Activated CD4-positive, alpha-beta T cell treated with anti-CD3 and anti-CD28 coated beads for 36 hours (primary cell): ENCODE measurements at places on chromosomes 12 and 14. TPM values are rescaled to one million over a fixed set of nuclear protein-coding genes. Genes with fewer than 3 reads are reported as not detected.

SLCO1B1 gene
- total RNA-seq = not detected

PLEKHH1 gene
- 5.7 TPM for total RNA-seq

AHNAK2 gene
- 0.07 TPM for total RNA-seq

MFAP5 gene
- not detected for total RNA-seq

ANKRD33 gene
- total RNA-seq = not detected

EIF2S3B gene
- total RNA-seq = 1.8 TPM

DERA gene
- 35.7 TPM for total RNA-seq

EPYC gene
- not detected for total RNA-seq

PROX2 gene
- 0.23 TPM for total RNA-seq

SLCO1C1 gene
- total RNA-seq = not detected

- DNase-seq = no peak
Measured at GRCh38 chr12:124231980-124232653, 62.8 kb upstream of the RFLNA start.

DNA sequence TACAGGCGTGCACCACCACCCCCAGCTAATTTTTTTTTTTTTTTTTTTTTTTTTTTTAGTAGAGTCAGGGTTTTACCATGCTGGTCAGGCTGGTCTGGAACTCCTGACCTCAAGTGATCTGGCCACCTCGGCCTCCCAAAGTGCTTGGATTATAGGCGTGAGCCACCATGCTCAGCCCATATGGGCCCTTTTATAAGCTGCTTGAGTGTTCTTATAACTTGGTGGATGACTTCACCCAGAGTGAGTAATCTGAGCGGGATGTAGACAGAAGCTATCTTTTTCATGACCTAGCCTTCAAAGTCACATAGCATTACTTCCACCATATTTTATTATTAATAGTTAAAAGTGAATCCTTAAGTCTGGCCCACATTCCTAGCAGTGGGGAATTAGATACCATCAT is 16.4 kb downstream of the BBOF1 start:
- no peak for DNase-seq

DNA sequence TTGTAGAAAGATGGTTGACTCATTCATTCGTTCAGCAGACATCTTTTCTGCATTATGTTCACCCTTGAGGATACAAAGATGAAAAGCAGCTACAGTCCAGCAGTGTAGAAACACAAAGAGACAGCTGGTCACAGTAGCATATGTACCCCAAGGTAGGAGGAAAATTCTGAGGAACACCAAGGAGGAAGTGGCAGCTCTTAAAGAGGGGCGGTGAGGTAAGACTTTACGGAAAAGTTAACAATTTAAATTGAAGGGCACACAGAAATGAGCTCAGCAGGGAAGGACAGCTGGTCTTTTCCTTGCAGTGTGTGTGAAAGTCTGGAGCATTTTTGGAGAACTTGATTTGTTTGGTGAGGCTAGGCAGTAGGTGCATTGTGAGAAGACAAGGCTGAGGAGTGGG is 3.5 kb downstream of the SLC35E3 start:
- no peak for DNase-seq

DNA sequence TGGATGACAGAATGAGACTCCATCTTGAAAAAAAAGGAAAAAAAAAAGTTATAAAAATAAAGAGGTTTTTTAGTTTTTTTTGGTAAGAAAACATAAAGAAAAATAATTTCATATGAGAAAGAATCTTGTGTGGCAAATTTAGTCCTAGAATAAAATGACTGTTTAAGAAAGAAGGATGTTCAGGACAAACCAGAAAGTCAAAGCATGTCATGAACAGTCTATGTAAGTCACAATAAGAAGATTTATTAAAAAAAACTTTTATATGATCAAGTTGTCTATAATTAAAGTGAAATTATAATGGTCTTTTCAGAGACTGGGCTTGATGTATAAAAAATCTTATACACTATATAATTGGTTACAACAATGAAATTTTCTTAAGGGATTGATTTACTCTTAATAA is 68.1 kb upstream of the HECTD1 start:
- no peak for DNase-seq

DNA sequence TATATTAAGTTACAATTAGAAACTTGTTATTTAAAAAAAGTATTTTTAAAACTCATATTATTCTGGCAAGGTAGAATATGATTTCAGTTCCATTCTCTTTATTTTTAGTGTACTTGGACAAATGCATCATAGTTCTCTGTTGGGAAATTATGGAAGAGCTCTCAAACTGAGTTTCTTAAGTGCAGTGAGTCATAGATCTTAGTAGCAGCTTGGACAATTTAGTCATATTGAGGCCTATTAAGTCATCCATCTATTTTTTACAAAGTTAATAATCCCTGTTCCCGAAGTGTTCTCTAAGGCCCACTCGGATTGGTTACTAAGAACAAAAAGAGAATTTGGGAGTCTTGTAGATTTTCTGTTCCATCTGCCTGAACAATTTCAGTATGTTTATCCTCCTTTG is 113.9 kb downstream of the ANO4 start:
- DNase-seq = no peak

DNA sequence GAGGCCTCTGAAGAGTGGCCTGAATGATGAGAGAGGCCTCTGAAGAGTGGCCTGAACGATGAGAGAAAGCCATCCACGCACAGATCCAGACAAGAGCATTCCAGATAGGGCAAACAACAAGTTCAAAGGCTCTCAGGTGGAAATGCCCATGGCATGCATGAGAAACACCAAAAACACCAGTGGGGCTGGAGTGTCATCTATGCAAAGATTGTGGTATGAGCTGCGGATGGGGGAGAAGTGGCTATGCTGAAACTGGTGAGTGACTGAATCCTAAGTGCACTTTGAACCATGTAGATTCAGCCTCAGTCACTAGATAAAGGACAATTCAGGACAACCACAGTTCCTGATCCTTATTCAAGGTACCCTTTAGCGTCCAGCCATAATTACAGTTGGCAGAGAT is 79.4 kb upstream of the GZMB start:
- DNase-seq = no peak

DNA sequence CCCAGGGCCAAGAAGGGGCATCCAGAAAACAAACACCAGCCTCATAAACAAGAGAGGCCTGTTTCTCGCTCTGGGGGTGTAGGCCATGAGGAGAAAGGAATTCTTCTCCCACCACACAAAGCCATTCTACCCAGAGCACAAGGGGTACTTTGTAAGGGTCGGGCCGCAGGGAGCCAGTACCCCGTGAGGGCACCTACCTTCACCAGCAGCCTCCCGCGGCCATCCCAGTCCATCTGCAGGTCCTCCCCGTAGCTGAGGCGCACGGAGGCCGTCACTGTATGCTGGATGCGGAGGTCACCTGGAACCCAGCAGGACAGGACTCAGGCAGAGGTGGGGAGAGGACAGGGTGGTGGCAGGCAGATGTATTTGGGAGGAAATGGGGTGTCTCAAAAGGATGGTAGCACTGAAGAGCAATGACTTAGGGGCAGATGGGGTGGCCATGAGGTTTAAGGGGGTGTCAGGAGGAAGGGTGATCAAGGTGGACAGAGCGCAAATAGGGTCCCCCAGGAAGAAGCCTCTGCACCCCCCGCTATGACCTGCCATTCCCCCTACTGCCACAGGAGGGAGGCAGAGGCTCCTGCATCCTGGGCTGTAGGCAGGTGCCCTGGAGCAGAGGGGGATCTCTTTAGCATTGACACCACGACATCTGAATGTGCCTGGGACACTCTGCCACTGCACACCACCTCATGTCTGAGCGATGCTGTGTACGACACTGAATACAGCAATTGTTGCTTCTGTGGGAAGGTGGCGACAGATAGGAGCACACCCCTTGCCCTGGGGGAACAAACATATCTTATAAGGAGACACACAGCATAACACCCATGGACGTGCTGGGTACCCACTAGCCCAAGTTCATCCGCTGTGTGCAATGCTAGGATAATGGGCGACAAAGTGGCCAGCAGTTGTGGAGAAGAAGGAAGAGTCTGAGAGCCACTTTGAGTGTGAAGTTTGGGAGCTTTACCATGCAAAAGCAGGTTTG is 61.4 kb downstream of the VWF start:
- DNase-seq = peak; percentile 75

GRCh38 chr14:91144425-91145145 is 30.7 kb downstream of the DGLUCY start:
- DNase-seq = no peak

- DNase-seq = no peak
Measured at GRCh38 chr12:11746024-11746771, 96.7 kb downstream of the ETV6 start.

DNA sequence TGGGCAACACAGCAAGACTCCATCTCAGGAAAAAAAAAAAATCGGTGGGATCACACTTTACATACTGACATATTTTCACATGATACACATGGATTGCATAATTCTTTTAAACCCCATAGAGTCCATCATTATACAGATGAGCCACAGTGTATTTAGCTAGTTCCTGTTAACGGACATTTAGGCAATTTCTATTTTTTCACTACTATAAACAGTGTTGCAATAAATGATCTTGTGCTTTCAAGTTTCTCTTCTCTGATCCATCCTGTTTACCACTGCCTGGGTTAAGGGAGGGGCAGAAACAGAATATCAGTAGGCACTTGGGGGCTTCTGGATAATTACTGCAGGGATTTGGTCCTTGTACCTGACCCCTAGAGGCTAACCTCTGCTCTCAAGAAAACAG is 43.4 kb upstream of the SPTLC2 start:
- DNase-seq = no peak

DNA sequence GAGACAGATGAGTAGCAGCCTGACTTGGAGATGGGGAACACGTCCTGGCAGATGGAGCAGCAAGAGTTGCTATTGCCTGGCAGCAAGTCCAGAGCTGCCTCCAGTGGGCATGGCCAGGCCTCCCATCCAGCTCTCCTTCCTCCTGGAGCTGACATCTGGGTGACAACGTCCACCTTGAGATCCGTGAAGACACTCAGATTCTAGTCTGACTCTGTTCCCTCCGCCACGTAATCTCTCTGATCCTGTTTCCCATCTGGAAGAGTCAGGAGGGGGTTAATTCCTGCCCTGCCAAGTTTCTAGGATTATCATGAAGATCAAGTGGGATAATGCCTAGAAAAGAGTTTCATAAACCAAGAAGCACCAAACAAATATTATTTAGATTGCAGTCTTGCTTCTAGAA is 65.3 kb upstream of the FAM181A start:
- no peak for DNase-seq

GRCh38 chr14:60563113-60563512 is 54.2 kb downstream of the SIX6 start:
- DNase-seq = no peak

GRCh38 chr12:94263905-94264561 is 115.7 kb downstream of the PLXNC1 start:
- DNase-seq = no peak

- DNase-seq = no peak
Measured at GRCh38 chr12:106311139-106311538, 8.6 kb downstream of the TCP11L2 start.

GRCh38 chr14:92309968-92310530 is 12.9 kb upstream of the SLC24A4 start:
- DNase-seq = no peak

- no peak for DNase-seq
Measured at GRCh38 chr14:68666899-68667298, 126.0 kb downstream of the ZFP36L1 start.

- DNase-seq = no peak
Measured at GRCh38 chr12:69981881-69982475, 157.0 kb downstream of the MYRFL start.

GRCh38 chr12:104590022-104590421 is 133.3 kb downstream of the CHST11 start:
- DNase-seq = no peak

DNA sequence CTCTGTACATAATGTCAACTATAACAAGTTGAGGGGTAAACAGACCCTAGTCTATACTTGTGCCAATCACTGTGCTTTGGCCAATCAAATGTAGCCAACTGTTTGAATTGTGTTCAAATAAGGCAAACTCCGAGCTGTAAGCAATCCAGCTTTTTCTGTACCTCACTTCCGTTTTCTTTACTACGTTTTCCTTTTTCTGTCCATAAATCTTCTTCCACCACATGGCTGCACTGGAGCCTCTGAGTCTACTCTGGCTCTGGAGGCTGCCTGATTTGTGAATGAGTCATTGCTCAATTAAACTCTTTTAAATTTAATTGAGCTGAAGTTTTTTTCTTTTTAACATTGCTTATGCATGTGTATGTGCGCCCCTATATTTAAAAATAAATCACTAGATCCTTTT is 29.7 kb downstream of the CLEC1A start:
- DNase-seq = no peak

- no peak for DNase-seq
Measured at GRCh38 chr12:79897617-79898016, 37.3 kb downstream of the PPP1R12A start.

- DNase-seq = no peak
Measured at GRCh38 chr14:24388474-24389179, 10.2 kb upstream of the NYNRIN start.

DNA sequence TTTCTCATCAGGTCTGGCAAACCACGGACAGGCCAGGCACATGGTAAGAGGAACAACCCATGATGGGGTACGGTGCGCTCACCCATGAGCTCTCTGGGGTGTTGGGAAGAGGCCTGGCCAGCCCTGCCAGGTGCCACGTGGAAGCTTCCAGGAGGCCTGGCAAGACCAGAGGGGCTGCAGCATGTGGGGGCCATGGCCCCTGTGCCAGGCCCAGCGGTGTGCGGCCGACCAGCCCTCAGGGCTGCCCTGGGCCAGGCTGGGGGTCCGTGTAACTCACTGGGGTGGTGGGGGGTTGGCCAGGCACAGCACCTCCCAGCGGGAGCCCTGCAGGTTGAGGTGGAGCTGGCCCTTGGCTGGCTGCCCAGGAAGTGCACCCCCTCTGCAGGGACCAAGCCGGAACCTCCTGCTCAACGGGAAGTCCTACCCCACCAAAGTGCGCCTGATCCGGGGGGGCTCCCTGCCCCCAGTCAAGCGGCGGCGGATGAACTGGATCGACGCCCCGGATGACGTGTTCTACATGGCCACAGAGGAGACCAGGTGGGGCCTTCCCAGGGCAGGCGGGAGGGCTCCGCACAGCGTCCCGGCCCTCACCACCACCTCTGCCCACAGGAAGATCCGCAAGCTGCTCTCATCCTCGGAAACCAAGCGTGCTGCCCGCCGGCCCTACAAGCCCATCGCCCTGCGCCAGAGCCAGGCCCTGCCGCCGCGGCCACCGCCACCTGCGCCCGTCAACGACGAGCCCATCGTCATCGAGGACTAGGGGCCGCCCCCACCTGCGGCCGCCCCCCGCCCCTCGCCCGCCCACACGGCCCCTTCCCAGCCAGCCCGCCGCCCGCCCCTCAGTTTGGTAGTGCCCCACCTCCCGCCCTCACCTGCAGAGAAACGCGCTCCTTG is 4.9 kb upstream of the CRIP2 start:
- no peak for DNase-seq

GRCh38 chr14:104422837-104423681 is 156.5 kb upstream of the C14orf180 start:
- no peak for DNase-seq

DNA sequence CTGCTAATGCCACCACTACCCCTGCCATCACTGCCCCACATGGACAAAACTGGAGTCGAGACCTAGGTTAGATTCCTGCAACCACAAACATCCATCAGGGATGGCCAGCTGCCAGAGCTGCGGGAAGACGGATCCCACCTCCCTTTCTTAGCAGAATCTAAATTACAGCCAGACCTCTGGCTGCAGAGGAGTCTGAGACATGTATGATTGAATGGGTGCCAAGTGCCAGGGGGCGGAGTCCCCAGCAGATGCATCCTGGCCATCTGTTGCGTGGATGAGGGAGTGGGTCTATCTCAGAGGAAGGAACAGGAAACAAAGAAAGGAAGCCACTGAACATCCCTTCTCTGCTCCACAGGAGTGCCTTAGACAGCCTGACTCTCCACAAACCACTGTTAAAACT is 7.1 kb upstream of the OAS2 start:
- DNase-seq = no peak

GRCh38 chr12:66679461-66680084 is 697 bp upstream of the GRIP1 start:
- DNase-seq = no peak
